ENCODE measurements at places on chromosomes 2 and 18.

DNA sequence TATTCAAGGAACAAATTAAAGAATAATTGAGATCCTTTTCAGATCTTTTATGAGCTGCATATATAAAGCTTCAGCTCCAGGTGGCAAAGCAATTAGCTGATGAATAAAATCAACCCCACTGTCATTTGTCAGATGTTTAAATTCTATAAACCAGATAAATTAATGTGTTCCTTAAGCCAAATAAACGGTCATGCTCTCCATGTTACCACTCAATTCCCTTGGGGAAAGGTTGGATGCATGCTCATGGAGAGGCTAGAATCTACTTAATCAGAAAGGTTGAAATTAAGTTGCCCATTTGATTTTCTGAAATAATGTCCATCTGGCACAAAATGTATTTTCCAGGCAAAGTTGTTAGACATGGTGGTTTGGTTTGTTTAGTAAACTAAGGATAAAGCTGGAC, 282.5 kb upstream of the SPRED2 start:
- no peak for DNase-seq

- no peak for DNase-seq
These were observed 170.0 kb downstream of the PIEZO2 start for GRCh38 chr18:10979411-10979810.

GRCh38 chr2:239737144-239737463, 288.0 kb downstream of the NDUFA10 start:
- DNase-seq = no peak

GRCh38 chr2:21363364-21363763, 239.6 kb downstream of the TDRD15 start:
- DNase-seq = no peak
